Mesenteric fat pad (tissue), 1 donor: ENCODE measurements at places on chromosomes 2 and 18. TPM values are rescaled to one million over a fixed set of nuclear protein-coding genes. Genes with fewer than 3 reads are reported as not detected.

Gene NYAP2
- not detected for total RNA-seq

Gene COL4A3
- total RNA-seq: 0.67 TPM

Gene RAD51AP2
- not detected for total RNA-seq

Gene LAMA1
- 7.9 TPM for total RNA-seq
